Renal cortical epithelial cell (primary cell): ENCODE measurements at places on chromosomes 4 and X. TPM values are rescaled to one million over a fixed set of nuclear protein-coding genes. Genes with fewer than 3 reads are reported as not detected.

DNA sequence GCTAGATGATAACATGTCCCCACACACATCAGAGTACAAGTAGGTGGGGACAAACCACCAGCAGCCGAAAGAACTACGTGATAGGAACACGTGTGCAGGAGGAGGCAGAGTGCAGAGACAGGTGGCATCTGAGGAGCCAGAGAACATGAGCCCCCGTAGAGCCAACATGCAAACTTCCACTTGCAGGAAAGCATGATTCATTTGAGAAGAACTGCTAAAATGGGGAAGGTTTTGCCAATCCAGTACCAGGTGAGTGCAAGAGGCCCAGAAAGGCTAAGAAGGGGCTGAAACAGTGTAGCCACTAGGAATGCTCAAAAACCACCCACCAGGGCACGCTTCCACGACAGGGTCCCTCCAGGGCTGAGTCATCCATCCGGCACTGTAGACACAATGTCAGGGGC, 149.8 kb upstream of the TENM3 start:
- no peak for DNase-seq

Gene ANTXR2
- total RNA-seq = 15.1 and 32.2 TPM in 2 replicates

- no peak for DNase-seq
These were observed 64.7 kb downstream of the NDNF start for GRCh38 chr4:121007660-121008059.

Gene ZNF630
- 1.7 TPM in 2 replicates for total RNA-seq

DNA sequence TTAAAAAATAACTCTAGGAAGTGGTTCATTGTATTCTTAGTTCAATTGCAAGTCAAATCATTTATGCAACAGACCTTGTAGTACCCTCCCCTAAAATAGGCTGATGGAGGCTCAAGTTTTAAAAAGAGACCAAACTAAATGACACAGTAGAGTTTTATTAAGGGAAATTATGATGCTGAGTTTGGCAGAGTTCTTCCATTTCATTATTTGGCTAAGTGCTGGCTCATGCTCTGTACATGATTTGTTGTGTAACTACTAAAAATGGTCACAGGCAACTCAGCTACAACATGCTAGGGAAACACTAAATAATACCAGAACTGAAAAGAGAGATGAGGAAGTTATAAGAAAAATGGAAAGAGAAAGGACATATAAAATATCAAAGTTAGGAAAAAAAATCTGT, 96.1 kb upstream of the TFDP3 start:
- DNase-seq = no peak

Gene TMSB15A
- 0.15 and 0.69 TPM in 2 replicates for total RNA-seq

GRCh38 chrX:56783996-56784620, 55.1 kb downstream of the NBDY start:
- DNase-seq = no peak

GRCh38 chrX:56125946-56126345, 106.2 kb upstream of the KLF8 start:
- DNase-seq = peak; percentile 4

- DNase-seq = no peak
These were observed 182.9 kb downstream of the C4orf33 start for GRCh38 chr4:129278868-129279267.

DNA sequence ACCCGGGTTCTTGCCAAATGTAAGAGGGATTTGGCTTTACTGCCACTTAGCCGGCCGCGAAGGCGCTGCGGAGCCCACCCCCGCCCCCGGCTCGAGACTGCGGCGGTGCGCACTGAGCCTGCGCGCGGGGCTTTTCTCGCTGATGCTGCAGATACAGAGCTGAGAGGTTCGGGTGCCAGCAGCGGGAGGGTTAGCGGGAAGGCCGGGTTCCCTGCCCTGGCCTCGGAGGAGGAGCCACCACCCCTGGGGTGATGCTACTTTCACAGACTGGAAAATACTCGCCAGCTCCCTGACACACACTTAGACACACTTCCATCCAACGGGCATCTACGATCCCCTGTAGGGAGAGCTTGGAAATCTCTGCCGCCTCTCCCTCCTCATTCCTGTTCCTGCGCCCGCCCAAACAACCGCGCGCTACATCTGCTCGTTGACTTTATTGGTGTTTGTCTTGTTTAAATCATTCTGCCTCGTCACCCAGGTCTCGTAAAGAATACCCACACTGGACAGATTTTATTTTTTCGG, 2.1 kb upstream of the PCDH7 start:
- DNase-seq = no peak

GRCh38 chr4:54104907-54105306, 4.9 kb downstream of the GSX2 start:
- DNase-seq = no peak

DNA sequence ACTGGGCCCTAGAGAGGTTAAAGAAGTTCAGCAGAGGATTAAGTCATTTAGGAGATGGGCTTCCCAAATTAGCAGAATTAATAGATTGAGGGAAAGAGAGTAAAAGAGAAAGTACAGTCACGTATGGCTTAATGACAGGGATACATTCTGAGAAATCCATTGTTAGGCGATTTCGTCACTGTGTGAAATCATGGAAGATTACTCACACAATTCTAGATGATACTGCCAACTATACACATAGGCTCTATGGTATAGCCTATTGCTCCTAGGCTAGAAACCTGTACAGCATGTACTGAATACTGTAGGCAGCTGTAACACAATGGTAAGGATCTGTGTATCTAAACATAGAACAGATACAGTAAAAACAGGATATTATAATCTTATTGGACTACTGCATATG, 180.6 kb downstream of the RNF150 start:
- no peak for DNase-seq

Gene LNX1
- 1.7 and 6.4 TPM in 2 replicates for total RNA-seq

DNA sequence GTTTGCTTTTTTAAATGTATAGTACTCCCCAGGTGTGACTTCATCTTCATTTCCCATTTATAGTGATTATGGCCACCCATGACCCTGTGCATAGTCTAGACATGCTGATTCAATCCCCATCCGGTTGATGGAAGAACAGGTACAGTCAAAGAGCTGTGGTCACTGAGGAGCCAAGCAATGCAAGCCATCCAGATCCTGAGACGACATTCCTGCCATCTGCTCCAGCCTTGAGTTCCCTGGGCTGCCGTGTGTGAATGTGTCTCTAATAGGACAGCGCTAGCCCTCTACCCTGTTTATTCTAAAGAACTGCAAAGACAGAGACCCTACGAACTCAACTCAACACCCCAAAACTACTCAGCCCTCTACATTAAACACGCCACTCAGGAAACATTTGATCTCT, 1.7 kb downstream of the KCNIP4 start:
- no peak for DNase-seq

Gene DUSP21
- total RNA-seq = not detected in 2 replicates

DNA sequence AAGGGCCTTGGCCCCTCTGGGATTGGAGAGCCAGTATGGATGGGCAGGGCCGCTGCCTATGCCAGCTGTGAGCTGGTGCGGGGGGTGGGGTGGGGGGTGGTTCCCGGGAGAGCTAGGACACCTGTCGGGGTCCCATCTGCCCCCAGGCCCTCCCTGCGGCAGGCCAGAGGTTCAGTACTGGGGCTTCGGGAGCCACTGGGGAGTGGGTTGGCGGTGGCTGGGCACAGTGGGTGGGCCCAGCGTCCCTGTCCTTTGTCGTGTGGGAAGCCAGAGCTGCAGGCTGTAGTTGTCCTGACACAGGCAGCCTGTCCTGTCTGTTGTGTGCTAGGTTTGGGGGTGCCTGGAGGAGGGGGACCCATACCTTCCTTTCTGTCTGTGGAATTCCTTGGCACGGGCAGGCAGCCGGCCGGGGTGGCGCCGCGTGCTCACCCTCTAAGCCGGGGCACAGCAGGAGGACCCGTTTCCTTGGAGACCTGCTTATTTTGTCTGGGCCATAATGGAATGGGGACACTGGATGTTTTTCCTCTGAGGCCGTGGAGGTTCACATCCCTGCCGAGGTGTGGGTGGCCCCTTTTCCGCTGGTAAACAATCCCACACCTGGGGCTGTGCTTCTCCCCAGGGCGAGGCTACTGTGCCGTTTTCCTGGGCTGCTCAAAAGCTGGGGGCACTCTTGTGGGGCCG, 14.8 kb downstream of the DOK7 start:
- DNase-seq = no peak

DNA sequence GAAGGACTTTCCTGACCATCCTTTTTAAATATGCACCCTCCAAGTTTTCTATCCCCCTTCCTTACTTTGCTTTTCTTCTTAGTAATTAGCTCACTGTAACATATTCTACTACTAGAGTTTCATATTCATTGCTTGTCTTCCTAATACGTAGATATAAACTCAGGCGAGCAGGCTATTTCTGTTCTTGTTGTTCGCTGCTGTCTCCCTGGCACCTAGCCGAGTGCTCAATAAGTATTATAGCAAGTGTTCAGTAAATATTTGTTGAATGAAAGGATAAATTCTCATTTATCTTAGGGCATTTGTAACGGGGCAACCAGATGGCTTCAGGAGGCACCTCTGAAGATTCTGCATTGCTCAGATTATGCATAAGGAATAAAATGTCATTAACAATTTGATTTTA, 6.8 kb upstream of the RHOH start:
- no peak for DNase-seq

Gene PF4V1
- total RNA-seq = 10.8 and 13.5 TPM in 2 replicates

Gene GLRA2
- under 0.01 and 0.10 TPM in 2 replicates for total RNA-seq

DNA sequence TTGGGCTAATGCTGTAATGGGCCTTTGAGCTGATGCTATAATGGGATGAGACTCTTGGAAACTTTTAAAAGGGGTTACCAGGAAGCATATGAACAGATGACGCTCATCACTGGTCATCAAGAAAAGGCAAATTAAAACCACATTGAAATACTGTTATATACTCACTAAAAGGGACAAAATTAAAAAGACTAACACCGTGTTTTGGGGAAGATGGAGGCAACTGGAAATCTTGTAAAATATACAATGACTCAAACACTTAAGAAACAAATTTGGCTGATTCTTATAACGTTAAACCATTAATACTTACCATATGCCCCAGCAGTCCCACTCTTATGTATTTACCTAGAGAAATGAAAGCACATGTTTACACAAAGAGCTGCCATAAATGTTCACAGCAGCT, 207.2 kb upstream of the GPRIN3 start:
- DNase-seq = no peak

Gene FOXR2
- not detected in 2 replicates for total RNA-seq

DNA sequence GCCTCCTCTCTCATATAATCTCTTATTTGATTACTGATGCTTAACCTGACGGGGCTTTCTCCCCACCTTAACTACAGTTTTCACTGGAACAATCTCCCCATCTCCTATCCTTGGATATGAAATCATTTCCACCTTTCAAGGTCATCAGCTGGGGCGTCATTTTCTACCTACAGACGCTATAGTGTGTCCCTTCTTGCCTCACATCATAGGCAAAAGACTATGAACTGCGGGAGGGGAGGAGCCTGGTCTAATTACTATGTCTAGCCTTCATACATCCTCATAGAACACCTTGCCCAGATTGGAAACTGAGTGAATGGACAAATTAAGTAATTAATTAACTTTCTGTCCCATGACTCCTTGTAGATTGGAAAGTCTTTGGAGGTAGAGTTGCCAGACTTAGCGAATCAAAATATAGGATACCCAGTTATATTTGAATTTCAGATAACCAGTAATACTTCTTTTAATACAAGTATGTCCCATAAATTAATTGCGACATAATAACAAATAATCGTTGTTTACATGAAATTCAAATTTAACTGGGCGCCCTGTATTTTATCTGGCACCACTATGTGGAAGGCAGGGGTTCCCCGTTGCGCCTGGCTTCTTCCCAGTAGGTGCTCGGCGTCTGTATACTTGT, 752 bp upstream of the ATP6AP2 start:
- DNase-seq = no peak

DNA sequence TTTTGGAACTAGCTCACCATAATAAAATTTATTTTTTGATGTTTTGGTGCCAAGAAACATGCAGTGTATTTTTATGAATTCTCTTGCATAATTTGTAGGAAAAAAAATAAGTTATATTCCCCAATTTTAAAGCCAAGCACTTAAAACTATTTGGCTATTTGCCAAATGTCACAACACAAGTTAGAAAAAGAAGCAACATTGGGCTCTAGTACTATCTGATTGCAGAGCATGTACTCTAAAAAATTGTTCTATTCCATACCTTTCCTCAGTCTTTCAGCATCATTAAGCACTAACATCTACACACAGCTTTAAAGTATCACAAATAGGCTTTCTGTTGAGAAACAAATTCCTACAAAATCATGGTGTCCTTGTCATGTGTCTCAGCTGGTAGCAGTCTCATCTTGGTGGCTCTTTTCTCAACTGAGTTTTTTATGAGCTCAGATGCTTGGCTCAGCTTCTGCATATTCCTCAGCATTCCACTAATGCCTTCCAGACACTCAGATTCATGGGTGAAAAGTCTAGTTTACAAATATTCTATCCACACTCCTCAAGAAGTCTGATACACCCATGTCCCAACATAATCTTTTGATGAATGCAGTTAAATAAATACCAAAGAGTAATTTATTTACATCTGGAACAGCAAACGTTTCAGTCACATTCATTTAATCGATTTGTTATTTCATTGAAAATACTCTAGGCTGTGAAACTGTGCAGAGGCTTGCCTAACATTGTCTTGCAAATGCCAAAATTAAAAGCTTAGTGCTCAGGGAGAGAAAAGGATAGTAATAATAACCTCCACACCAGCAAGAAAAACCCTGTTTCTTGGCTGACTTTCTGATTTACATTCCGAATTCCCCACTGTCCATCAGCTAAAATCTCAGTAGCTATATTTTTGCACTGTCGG, 2209.9 kb downstream of the PCDH7 start:
- DNase-seq = no peak
